ENCODE measurements at places on chromosomes 1 and 21. TPM values are rescaled to one million over a fixed set of nuclear protein-coding genes. Genes with fewer than 3 reads are reported as not detected.

CRP gene
- not detected for total RNA-seq

HEYL gene
- total RNA-seq, result 0.10 TPM

TSPAN1 gene
- total RNA-seq, result not detected

CFHR3 gene
- total RNA-seq, result not detected

CD84 gene
- not detected for total RNA-seq

TIPRL gene
- total RNA-seq, result 50.2 TPM

YRDC gene
- total RNA-seq, result 34.7 TPM

KRTAP20-1 gene
- total RNA-seq, result not detected

CFHR5 gene
- not detected for total RNA-seq

Measured in MG63 (cell line).